Glutamatergic neuron (in vitro differentiated cells): ENCODE measurements at places on chromosomes 6 and 20. TPM values are rescaled to one million over a fixed set of nuclear protein-coding genes. Genes with fewer than 3 reads are reported as not detected.

Gene LSM2
- total RNA-seq, result 68.2 TPM

DNA sequence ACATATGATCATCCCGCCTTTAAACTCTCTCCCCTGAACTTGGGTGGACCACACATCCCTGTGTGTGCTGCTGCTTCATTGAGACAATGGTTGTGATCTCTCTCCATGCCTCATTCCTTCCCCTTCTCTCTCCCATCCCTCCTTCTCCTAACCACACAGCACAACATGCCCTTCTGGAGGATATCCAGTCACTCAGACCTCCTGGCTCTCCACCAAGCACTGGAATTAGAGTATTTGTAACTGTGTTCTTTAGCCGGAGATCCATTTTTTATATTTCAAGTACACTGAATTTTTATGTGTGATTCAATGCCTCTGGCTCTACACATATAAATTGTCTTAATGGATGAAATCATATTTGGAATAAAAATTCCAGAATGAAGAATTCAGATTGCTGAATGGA lies 287.4 kb downstream of the EYA4 start:
- no peak for DNase-seq

GRCh38 chr20:29741594-29741893 lies 1515.9 kb upstream of the DEFB115 start:
- DNase-seq, result no peak

- no peak for DNase-seq
Observed at GRCh38 chr6:42210551-42210950, 7.1 kb downstream of the MRPS10 start.

Gene SCGN
- total RNA-seq, result 1.2 TPM

DNA sequence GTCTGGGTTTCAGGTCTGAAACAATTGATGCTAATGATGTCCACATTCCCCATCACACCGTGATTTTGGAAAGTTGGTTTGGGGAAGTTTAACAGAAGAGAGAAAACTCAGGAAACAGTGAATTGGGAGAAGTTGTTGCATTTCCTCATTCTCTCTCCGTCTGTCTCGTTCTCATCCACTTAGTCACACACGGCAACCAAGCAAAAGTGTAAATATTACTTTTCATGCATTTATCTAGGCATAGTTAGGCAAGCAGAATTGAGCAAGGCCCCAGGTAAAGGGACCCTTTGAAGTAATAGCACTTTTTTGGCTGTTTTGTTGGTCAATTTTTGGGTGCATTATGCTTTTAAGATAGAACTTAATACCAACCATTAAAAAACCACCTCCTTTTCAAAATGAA lies 137.0 kb upstream of the SULF2 start:
- no peak for DNase-seq

DNA sequence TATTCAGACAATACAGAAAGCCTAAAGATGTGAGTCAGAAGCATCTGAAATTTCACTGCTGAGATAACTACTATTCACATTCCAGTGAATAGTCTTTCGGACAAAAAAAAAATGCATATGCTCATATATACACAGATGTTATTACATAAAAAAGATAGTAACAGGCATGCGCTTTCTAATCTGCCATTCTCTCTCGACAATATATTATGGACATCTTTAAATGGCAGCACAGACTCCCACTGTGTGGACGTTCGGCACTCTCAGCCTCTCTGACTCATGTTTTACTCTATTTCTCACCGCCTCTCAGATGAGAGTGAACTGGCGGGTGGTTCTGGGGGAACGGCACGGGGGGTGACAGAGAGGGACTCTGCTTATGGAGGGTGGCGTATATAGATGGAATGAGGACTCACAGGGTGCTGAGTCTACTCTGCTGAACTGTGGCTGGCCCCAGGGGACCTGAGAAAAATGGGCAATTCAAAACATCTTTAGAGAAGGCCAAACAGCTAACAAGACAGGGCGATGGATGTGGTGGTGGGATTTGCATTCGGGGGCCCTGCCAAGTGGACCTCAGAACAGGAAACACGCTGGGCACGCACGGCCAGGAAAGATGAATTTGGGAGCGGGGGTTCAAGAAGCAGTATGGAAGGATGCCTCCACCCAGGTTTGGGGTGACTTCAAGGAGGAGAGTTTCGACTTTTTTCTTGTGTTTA lies 68.9 kb downstream of the MDGA1 start:
- no peak for DNase-seq

DNA sequence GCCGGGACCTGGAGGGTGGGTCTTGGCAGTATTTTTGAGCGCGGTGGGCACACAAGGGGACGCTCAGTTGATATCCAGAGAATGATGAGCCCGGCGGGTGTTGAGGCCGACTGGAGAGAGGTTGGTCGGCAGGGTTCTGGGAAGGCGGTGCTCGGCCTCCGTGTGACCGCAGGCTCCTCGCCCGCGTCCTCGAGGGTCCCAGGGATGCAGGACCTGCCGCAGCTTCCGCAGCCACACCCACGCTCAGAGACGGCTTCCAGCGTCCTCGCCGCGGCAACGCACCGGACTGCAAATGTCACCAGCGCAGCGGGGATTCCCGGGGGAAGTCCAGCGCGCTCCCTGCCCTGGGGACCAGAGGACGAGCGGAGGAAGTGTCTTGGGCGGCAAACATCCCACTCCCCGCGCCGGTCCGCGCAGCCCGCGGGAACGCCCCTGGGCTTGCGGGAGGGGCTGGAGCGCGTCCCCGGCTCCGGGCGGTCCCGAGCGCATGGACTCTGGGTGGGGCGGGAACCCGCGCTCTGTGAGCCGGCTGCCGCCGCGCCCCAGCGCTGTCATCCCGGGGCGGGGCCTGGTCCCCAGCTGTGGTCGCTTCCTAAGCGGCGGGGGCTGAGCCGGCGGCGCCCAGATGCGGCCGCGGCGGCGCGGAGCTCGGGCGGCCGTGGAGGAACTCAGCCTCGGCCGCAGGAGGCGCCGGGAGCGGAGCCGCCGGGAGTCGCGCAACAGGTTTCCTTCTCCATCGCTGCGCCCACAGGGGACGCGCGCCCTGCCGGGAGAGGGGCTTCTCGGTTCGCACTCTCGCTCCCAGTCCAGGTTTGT lies at the start of gene STX11:
TSS of gene STX11 (plus strand) at position 624 of the 816 bp plus-strand sequence. CDS start 36,111 bp downstream, outside the sequence.
- peak; percentile 56 for DNase-seq

DNA sequence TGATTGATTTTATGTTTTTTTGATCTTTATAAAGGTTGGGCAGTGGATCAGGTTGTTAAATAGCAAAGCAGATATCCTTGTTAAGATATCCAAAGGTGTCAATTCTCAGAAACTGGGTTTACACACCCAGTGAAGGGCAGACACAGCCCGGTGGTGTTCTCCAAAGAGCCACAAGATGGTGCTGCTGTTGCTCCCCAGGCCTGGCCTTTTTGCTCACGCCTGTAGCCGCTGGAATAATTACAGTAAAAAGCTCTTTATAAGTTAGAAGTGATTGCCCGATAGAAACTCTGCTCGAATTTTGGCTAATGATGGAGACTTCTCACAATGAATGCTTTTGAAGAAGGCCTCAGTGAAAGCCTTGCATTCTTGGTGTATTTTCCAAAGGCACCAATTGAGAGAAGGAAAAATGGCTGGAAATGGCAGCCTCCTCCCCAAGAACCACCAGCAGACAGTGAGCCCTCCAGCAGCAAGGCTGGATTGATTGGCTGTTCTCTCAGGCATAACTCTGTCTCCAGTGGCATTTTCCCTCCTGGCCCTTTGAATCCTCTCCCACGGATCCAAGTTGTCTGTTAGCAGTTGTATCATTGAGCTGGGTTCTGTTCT lies 120.5 kb upstream of the CHD6 start:
- peak; percentile 78 for DNase-seq

GRCh38 chr20:61608275-61609085 lies 356.4 kb downstream of the CDH4 start:
- DNase-seq, result no peak

DNA sequence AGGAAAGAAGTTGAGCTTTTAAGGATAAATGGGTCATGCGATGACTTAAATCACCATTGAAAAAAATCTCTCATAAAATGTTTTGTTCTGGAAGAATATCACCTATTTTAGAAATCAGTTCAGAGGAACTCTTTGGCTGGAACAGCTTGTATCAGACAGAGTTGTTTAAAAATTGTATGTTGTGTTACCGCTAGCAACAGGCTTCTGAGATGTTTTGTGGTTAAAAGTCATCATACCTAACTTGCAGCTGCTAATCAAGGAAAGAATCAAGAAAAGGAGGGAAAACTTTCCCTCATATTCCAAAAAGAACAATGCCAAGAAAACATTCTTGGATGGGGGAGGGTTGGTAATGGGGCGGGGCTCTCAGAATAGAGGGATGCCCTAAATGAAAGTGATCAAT lies 220.7 kb upstream of the CITED2 start:
- no peak for DNase-seq

Gene PROKR2
- total RNA-seq, result 0.86 TPM

DNA sequence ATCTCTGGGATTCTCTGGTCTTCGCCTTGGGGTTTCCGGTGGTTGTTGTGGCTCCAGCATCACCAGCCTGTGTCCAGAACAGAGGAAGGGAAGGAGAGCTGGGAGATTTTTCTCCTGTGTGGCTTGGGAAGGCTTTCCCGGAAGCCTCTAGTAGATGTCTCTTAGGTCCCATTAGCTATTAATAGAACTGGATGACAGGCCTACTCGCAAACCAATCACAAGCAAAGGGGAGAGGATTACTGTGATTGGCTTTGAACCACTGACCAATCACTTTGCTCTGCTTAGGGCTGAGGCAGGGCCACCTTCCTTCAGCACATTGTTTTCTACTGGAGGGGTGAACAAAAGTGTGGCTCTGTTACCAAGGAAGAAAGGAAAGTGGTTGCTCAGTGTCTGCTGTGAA lies 203.4 kb upstream of the SULF2 start:
- no peak for DNase-seq

DNA sequence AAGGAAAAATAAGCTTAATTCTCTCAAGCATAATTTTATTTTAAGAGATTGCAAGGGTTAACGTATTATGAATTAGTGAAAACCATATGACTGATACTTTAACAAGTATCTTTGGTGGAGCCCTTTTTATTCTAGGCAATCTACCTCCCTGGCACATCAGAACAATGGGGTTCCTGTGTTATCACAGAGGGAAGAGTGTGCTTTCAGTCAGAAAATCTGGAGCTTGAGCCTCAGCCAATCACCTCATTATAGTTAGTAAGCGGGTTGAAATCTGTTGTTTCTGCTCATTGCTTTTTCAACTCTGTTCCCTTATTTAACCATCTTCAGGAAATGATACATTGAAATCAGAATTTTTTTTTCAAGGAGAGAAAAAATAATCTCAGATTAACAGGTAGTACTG lies 391 bp downstream of the ADGRF1 start:
- DNase-seq, result no peak

Gene KIF25
- not detected for total RNA-seq

Gene KIAA0408
- 110 TPM for total RNA-seq

DNA sequence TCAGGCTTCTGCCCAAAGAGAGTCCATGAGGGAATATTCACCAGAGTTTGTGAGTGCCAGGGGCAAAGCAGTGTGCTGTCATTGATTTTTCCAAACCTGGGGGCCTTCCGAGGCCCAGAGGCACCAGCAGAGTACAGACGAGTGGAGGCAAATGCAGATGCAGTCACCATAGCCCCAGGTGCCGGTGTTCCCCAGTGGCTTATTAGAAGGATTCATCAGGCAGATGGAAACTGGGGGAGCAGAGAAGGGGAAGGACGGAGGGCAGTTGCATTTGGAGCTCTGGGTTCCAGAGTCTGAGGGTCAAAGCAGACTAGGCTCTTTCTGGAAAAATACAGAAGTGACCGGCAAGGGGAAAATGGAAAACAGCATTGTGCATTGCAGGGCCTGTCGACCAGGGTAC lies 184.2 kb downstream of the ANKRD60 start:
- peak; percentile 55 for DNase-seq

Gene WFDC10B
- total RNA-seq, result not detected

DNA sequence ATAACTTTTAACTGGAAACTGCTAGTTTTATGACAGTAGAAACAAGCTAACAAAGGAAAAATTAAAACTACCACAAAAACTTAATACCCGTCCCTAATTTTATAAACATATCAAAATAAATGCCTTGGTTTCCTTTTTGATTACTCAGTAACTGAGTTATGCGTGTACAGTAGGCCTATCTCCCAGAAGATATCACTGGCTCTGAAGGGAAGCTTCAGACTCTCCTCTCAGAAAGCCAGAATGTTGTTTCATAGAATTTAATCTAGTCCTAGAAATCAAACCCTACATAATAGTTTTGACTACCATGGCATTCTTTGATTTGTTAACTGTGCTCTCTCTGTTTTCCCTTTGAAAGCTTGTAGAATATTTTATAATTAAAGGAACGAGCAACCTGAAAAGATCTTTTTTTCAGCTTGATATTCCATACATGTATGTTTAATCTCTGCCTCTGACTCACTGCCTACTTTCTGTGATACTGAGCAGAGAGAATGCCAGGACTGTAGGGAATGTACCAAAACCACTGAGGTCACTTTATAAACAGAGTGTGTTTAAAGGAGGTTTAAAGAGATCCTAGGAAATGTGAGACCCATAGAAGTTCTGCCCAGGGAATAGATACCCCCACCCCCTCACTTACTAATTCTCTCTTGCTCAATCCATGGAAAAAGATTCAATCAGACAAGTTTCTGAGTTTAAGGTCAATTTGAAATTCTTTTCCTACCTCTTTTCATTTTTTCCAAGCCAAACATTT lies 311.5 kb downstream of the HDGFL1 start:
- DNase-seq, result no peak

Gene TCP11
- not detected for total RNA-seq

DNA sequence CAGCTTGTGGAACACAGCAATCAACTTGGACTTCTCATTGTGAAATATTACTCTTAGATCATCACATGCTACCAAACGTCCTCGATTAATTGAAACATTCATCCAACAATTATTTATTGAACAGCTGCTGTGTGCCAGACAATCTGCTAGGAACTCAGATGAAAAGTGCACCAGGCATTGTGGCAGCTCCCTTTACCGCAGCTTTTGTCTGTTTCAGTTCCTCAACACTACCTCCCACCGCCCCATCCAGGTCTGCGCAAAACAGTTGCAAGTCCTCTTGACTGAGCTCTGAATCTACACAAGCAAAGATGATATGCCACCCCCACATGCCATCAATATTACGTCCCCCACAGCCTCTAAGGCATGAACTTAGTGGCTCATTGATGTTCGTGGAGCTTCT lies 1094.4 kb upstream of the MAP3K7 start:
- no peak for DNase-seq

DNA sequence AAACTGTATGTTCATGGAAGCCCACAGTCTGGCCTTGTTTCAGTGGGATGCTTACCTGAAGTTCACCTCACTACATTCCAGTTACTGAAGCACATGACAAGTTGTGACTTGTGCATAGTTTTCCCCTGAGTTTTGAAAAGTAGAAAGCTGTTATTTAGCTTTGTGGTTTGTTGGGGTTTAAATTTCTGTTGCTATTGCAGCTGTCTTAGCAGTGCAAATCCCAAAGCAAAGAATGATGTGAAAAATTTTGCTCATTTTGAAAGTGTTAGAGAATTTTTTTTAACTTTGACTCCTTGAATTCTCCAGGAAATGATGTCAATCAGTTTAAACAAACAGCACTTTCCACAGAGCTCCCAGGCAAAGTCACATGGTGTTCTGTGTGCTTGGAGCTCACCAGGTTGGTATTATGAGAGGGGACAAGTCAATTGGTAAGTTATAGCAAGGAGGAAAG lies 268.4 kb downstream of the ADGRG6 start:
- no peak for DNase-seq

Gene TXLNB
- total RNA-seq, result not detected

Gene SAMD3
- 1.6 TPM for total RNA-seq

Gene GCNT2
- total RNA-seq, result 13.2 TPM

Gene SLC26A8
- 0.29 TPM for total RNA-seq

Gene BPIFB4
- total RNA-seq, result not detected

GRCh38 chr6:120918137-120918536 lies 416.1 kb downstream of the TBC1D32 start:
- DNase-seq, result no peak

Gene BTNL2
- total RNA-seq, result not detected
